Stimulated activated CD4-positive, alpha-beta T cell treated with anti-CD3 and anti-CD28 coated beads, Interleukin-2, amount 100 ng/mL, for 24 hours (primary cell): ENCODE measurements at places on chromosomes 5 and 9.

DNA sequence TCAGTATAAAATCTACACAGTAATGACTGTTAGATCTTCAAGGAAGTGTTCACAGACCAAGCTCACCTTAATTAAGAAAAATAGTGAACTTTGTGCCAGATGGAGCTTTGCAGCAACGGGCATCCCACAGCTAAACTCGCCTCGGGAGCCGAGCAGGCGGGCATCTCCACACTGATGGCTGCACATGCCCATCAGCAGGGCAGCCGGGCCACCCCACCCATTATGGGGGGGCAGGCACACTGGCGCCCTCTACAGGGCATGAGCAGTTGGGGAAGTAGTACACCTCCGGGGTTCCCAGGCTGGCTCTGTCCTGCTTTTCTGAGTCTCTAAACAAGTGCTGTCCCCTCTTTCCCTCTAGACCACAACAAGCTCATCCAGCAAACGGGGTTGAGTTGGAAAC lies 21.6 kb downstream of the ANKS6 start:
- DNase-seq: peak; percentile 41

- no peak for DNase-seq
Measured at GRCh38 chr5:14700478-14701436, 36.2 kb downstream of the OTULIN start.

- DNase-seq: no peak
Measured at GRCh38 chr5:33297760-33298216, 143.0 kb upstream of the TARS1 start.

- no peak for DNase-seq
Measured at GRCh38 chr5:142104491-142104890, 4.1 kb upstream of the NDFIP1 start.

DNA sequence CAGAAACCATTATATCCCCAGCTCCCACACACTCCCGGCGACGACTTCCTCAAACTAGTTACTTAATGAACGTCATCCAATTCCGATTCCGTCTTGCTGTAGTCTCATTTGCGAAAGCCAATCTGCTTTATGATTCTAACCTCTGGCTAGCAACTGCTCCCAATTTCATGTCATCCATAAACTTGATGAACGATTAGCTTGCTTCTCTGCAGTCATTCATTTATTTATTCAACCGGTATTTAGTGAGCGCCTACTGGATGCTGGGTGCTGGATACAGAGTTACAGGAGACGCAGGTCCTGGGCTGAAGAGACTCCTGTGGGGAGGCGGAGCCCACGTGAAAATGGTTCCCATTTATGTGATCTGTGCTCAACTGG lies 46.2 kb downstream of the TSPAN17 start:
- DNase-seq: no peak

DNA sequence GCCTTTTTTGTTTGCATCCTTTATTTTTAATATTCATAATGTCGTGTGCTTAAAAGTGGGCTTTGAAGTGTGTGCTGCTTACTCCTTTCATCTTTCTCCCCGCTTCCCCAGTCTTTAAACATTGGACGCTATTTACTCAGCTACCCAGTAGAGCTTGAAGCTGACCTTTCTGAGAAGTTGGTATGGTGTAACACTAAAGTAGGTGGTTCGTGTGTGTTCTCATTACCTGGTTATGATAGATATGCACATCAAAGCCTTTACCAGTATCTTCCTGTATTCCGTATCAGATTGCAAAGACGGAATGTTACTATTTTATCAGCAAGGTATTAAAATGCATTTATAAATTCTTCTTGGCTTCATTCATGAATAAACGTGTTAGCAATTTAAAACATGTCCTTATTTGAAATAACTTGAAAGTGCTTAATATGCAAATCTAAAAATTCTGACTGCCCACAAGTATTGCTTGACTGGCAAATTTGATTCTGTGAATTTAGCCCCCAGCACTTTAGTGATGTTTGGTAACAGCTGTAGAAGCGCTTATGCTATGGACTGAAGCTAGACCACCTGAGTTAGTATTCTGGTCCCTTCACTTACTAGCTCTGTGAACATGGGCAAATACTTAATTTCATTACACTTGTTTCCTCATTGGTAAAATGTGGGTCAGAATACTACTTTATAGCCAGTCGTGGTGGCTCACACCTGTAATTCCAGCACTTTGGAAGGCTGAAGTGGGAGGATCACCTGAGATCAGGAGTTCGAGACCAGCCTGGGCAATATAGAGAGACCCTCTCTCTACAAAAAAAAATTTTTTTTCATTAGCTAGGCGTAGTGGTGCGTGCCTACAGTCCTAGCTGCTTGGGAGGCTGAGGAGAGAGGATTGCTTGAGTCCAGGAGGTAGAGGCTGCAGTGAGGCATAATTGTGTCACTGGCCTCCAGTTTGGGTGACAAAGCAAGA lies 1.7 kb downstream of the RRAGA start:
- DNase-seq: no peak

GRCh38 chr5:126812199-126812570 lies 35.2 kb downstream of the LMNB1 start:
- DNase-seq: no peak

DNA sequence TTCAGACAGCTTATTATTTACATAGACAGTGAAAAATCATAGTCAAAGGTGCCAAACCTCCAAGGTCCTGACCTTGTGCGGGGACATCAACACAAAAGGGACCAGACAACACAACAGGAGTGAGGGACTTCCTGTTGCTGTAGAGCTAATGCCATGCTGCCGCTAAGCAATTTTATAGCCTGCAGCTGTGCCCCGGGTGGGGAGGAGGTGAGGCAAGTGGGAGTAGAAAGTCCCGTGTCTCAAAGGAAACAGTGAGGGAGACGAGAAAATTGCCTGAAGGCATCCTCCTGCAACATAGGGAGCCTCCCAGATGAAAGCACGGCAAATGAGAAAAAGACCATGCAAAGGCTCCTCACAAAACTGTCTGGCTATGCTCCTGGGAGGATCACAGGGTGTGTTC lies 58.8 kb downstream of the CAAP1 start:
- no peak for DNase-seq

- no peak for DNase-seq
Measured at GRCh38 chr5:57718155-57718554, 235.5 kb upstream of the ACTBL2 start.

DNA sequence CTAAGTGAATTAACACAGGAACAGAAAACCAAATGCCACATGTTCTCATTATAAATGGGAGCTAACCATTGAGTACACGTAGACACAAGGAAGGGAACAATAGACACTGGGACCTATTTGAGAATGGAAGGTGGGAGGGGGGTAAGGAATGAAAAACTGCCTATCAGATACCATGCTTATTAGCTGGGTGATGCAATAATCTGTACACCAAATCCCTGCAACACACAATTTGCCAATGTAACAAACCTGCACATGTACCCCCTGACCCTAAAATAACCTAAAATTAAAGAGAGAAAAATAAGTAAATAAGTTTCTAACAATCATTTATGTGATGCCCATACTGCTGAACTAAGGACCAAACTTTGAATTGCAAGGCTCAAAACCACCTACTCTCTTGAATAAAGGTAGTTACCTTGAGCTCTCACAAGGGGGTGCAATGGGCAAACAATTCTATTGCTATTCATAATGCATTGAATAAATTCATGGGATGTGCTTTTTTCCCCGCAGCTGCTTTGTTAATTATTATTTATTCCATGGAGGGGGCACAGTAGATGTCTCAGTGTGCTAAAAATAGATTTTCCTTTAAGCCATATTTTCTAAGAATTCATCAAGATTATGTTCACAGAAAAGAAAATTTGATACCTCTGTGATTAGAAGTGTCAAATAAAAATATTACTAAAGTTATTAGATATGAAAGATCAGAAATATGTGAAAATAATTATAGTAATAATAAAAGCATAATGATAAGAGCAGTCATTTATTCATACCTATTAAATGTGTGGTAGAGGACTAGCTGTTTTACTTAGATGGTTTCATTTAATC lies 76.2 kb upstream of the PTPN3 start:
- no peak for DNase-seq

- DNase-seq: peak; percentile 23
Measured at GRCh38 chr9:125332527-125332926, 70.9 kb downstream of the GAPVD1 start.

DNA sequence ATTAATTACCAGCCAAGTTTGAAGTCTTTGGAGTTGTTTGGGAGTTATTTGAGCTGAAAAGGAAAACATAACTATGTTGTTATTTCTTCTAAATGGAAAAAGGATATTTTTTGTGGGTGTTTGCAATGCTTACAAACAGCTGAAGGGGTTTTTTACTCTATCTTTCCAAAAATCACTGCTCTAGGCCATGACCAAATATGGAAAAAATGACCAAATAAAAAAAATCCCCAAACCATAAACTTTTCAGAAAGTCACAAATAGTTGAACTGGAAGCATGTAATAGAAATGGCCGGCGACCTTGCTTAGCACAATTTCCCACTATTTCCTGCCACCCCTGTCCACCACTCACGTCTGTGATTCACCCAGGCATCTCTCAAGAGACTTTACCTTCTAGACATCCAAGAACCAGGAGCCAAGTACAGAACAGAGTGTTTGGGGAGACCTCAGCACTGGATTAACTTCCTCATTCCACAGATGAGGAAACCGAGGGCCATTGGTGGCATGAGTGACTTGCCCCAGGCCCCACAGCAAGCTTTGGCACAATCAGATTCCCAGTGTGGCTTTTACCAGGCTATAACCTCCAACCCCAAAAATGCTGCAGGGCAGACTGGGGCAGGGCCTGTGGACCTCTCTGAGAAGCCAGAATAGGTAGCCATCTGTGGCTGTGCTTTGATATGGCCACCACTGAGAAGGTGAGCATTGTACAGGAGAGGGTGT lies 84.5 kb downstream of the NRG2 start:
- no peak for DNase-seq

GRCh38 chr5:10275460-10275859 lies 25.4 kb downstream of the CCT5 start:
- no peak for DNase-seq

DNA sequence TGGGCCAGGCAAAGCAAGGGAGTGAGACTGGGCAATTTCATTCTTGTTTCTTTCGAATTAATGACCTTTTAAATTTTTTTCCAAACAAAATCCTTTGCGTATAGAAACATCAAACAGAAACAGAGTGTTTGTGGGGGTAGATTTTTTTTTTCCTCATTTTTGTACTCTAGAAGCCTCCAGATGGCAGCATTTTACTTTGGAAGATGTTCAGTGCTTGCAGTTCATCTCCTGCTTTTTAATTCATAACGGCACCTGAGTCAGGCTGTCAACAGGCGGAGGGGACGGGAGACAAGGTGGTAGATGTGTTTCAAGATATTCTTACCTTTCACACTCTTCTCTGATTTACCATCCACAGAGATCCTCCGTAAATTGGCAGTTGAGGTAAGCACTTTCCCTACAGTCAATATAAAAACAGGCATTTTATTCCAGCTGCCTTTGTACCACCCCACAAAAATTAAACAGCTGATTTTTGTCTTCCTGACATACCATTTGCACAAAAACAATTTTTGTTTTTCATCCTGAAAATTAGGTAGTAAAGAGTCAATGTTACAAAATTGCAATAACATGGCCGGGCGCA lies 99.5 kb upstream of the FBXL17 start:
- no peak for DNase-seq

DNA sequence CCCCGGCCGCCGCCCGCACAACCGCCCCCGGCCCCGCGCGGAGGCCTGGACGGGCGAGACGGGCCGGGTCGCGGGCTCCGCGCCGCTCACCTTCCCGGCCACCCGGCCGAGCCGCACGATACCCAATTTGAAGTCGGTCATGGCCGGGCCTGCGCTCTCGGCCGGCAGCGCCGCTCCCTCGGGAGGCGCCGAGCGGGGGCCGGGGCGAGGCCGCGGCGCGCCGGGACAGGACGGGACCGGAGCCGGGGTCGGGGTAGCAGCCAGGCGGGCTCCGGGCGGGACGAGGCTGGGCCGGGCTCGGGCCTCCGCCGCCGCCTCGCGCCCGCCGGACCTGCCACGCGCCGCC lies 216 bp downstream of the ZMYND19 start:
- DNase-seq: no peak

DNA sequence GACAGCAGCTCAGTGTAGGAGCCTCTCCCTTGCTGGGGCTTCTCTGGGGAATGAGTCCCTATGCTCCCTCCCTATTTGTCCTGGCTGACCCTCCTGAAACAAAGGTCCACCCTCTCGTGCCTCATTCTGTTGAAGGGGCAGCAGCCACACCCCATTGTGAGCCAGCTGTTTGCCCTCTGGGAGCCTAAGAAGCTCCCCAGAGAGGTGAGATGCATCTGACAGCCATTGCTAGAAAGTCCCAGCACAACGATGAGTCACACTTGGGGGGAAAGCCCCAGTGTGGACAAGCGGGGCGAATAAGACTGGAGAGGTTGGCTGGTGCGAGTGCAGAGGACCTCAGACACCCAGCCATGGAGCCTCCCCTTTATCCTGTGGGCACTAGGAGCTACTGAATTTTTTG lies 101.4 kb downstream of the PPARGC1B start:
- DNase-seq: peak; percentile 53

- no peak for DNase-seq
Measured at GRCh38 chr9:125758986-125759763, 12.0 kb downstream of the PBX3 start.

DNA sequence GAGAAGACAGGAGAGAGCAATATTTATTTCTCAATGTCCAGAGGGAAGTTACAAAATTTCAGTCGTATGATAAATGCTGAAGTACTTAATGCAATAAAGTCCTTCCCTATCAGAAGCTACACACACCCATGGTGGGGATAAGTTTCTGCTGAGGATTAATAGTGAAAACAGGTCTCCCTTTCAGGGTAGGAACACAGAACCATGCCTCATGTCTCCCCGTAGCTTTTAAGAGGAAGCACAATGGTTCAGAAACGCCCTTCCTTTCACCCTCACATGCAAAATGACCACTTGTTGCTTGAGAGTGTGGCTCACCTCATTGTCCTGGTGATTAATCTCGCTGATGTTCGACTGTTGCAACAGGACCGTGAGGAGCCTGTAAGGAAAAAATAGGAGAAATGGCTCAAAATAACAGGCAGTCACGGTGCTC lies 73.6 kb downstream of the ANKRD55 start:
- DNase-seq: no peak

DNA sequence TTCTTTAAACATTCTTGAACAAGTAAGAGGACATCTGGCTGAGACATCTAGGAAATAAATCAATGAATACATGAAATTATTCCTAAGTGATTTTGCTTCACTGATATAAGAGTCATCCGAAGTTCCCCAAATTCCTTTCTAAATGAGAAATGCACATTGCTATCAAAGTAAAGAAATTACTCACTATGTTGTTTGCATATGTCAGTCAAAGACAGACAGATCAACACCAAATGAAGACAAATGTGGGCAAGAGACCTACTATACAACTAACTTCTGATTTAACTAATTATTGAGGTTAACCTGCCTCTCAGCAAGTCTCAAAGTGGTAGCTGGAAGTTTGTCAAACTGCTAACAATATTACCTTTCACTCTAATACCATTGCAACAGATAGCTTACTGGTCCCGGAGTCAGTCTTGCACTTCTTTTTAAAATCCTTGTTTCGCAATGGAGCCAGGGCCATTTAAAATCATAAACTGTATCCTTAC lies 13.2 kb downstream of the TUT7 start:
- DNase-seq: no peak
